ENCODE measurements at places on chromosomes 16 and 17. TPM values are rescaled to one million over a fixed set of nuclear protein-coding genes. Genes with fewer than 3 reads are reported as not detected.

GRCh38 chr17:40500709-40501108, 714 bp downstream of the TNS4 start:
- DNase-seq: no peak

DNA sequence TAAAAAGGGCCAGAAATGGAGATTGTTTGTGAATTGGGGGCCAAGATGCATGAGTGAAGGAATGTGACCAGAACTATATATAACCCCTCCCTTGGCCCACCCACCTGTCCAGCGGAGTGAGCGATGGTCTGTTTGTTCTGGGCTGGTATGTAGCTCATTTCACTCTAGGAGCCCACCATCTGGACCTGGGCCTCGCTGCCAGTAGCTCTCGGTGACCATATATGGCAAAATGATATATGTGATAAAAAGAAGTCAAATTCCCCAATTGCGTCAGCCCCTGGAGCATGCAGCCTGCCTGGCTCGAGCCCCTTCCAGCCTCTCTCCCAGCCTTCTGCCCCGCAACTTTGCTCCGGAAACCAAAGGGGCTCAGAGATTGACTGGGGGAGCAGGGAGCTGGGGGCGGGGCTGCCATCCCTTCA, 47.3 kb downstream of the CCDC42 start:
- DNase-seq: no peak

- no peak for DNase-seq
Measured at GRCh38 chr17:61806936-61807335, 56.4 kb downstream of the BRIP1 start.

DNA sequence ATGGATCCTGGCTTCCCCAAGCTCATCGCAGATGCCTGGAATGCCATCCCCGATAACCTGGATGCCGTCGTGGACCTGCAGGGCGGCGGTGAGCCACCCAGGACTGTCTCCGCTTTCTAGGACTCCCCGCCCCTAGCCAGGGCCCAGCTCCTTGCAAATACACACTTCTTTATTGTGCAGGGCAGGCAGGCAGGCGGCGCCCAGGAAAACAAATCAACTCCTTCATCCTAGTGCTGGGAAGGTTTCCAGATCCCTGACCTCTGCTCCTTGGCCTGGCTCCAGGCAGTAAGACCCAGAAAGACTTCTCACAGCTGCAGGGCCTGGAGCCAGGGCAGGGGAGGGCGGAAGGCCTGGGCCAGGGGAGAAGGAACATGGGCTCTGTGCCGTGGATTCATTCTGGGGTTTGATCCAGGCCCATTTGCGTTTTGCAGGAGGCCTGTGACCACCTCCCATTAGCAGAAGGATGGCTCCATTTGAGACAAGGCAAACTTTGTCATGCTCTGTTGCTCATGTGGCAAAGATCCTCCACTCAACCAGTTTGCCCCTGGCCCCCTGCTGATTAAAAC, 6.0 kb upstream of the LPCAT2 start:
- DNase-seq: no peak

- DNase-seq: no peak
Measured at GRCh38 chr17:58316260-58316960, 12.2 kb downstream of the TSPOAP1 start.

DNA sequence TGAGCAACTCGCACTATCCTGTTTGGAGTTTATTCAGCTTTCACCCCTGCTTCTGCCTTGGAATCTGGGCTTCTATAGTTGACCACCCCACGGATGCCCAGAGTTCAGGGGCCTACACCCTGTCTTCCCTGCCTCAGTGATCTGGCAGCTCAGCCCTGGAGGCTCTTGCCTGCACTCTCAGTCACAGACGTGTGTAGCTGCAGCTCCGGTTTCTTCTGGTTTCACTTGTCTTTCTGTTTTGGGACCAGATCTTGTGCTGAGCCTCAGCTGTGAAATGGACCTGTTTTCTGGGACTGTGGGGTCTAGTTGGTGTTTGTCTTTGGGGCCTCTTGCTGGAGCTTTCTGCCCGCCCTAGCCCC, 5.8 kb downstream of the GPT2 start:
- no peak for DNase-seq

- DNase-seq: peak; percentile 50
Measured at GRCh38 chr17:7383742-7384488, 3.0 kb downstream of the TNK1 start.

- DNase-seq: no peak
Measured at GRCh38 chr17:41824086-41824485, 11.3 kb downstream of the FKBP10 start.

- DNase-seq: no peak
Measured at GRCh38 chr16:57940382-57940966, 30.5 kb downstream of the CNGB1 start.

SOX15 gene
- not detected for total RNA-seq

CDH11 gene
- 3.4 TPM for total RNA-seq

CCL11 gene
- not detected for total RNA-seq

CBX2 gene
- 4.6 TPM for total RNA-seq

TP53TG3D gene
- total RNA-seq: 0.20 TPM

CHAD gene
- under 0.01 TPM for total RNA-seq

MYH8 gene
- not detected for total RNA-seq
